ENCODE measurements at places on chromosomes 3 and 15. TPM values are rescaled to one million over a fixed set of nuclear protein-coding genes. Genes with fewer than 3 reads are reported as not detected.

The ANKRD63 gene
- not detected for total RNA-seq

The MOBP gene
- not detected for total RNA-seq

The PROS1 gene
- total RNA-seq = 2.8 TPM

The CEMIP gene
- 1.2 TPM for total RNA-seq

The RNF123 gene
- 22.8 TPM for total RNA-seq
